ENCODE measurements at places on chromosomes 13 and 19.

DNA sequence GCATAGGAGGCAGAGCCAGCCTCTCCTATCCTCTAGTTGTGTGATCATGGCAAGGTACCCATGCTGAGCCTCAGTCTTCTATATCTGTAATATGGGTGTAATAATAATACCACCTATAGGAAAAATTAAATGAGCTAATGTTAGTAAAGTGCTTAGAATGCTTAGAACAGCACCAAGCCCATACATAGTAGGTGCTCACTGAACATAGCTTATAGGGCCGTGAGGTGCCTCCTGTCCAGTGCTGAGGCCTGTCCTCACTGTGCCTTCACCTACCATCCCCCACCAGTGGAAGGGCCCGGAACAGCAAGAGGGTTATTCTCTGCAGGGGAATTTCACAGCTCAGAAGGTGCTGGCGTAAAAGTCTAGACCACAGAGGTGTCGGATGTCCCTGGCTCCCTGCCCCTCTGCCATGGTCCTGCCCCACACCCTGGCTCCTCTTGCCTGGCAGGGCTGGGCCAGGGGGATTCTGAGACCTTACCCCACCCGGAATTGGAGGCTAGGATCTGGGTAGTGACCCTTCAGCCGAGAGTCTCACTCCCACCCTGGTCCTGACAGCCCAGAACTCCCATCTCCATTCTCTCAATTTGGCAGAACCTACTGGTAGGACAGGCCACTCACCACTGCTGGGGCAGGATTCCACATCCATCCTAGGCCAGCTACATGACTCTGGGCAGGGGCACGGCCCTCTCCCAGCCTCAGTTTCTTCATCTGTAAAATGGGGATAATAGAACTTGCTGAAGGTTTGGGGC is 2.2 kb upstream of the SCN1B start:
- no peak for DNase-seq

DNA sequence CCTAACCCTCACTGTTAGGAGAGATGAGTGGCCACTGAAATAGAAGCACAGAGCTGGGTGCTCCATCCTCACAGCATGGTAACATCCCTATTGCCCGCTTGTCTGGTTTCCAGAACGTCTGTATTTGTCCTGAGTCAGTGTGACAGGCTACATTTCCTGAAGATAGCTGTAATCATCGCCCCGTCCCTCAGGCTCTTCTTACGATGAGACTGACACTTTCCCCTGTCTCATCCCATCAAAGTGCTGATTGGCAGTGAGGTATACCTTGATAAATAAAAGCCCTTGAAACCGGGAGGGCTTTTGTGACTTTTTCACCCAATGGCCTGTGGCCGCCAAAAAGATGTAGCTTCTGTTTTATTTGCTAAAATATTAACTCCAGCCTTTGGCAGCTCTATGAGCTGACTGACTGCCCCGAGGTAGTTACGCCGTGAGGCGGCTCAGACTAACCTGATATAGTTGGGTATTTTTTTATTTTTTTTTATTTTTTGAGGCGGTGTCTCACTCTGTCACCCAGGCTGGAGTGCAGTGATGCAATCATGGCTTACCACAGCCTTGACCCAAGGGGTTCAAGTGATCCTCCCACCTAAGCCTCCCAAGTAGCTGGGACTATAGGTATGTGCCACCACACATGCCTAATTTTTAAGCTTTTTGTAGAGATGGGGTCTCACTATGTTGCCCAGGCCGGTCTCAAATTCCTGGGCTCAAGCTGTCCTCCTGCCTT is 5.7 kb upstream of the LRRC4B start:
- DNase-seq: no peak

DNA sequence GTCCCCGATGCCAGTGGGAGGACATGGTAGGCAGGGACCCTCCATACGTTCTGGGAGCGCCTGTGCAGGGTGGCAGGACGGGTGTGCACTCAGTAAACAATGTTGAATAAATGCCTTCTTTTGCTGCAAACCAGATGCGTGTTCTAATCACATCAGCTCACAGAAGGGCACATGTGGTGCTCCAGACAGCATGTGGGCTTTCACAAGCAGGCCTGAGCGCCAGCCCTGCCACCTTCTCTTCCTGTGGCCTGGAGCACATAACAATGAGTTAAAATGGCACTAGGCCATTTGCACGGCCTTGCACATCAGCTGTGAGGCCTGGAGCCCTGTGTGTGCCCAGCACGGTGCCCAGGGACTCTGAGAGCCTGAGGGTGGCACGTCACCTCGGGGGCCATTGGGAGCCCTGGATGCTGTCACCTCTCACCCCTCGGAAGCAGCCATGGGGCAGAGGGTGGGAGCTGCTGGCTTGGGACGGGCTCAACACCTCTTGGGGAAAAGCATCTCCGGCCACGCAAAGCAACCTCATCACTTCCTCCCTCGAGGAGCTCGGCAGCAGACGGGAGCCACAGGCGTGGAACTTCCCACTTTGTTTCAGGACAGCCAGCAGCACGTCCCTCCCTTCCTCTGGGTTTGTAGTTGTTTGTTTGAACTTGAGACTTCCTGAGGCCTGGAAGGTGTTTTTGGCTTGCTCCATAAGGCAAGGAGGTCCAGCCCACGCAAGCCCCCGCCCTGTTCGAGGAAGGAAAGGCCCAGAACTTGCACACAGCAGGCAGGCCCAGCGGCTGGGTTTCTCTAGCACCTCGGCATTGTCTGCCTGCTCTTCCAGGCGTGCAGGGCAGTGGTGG is 9.8 kb downstream of the MCF2L start:
- no peak for DNase-seq

GRCh38 chr13:94999871-95000270 is 287.5 kb upstream of the SOX21 start:
- no peak for DNase-seq

- peak; percentile 60 for DNase-seq
These were observed 550 bp upstream of the DLL3 start for GRCh38 chr19:39497996-39498797.

DNA sequence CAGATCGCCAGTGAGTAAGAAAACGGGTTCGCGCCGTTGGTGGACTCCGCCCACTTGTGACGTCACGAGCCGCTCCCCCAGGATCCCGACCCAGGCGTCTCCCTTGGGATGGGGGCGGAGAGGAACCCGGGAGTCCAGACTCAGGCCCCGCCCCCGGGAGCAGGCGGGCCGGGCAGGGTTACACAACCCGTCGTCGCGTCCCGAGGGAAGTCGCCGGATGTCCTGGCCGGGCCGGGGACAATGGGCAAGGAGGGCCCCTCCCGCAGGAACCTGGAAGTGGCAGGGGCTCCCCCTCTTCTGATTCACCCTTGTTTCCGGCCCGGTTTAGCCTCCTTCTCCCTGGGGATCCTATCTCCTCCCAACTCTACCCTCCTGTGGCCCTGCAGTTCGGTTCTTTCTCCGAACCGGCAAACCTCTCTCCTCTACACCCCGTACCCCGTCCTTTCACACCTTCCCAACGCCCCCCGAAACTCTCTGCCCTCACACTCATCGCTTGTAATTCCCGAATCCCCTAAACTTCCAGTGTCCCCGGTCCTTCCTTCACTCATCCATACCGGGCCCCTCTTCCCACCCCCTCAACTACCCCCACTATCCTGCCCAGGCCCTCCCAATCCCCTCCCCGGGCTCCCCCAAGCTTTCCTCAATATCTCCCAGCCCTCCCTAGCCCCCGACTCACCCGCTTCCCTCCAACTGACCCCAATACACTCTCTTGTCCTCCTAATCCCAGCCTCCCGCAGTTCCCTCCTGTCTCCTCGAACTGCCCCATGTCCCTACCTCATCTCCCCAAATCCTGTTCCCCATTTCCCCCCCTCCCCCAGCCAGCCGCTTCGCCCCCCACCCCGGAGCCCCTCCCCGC is 20.0 kb upstream of the ERCC1 start:
- peak; percentile 79 for DNase-seq

DNA sequence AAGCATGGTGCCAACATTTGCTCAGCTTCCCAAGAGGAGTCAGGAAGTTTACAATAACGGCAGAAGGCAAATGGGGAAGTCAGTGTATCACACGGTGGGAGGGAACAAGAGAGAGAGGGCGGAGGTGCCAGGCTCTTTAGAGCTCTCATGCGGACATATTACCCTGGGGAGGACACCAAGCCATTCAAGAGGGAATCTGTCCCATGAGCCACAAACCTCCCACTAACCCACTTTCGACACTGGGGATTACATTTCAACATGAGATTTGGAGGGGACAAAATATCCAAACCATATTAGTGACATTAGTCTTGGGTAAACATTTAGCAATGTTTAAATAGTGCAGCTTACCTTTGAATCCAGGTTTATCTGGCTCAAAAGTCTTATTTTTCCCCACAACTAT is 69.9 kb downstream of the SLAIN1 start:
- DNase-seq: no peak

GRCh38 chr13:45696610-45697226 is 5.4 kb upstream of the CBY2 start:
- DNase-seq: no peak

- no peak for DNase-seq
These were observed 6.2 kb upstream of the SPART start for GRCh38 chr13:36352350-36352749.

GRCh38 chr13:110813646-110814624 is 100.4 kb downstream of the ING1 start:
- DNase-seq: no peak
